D341Med (cell line): ENCODE measurements at places on chromosomes 11 and 22.

DNA sequence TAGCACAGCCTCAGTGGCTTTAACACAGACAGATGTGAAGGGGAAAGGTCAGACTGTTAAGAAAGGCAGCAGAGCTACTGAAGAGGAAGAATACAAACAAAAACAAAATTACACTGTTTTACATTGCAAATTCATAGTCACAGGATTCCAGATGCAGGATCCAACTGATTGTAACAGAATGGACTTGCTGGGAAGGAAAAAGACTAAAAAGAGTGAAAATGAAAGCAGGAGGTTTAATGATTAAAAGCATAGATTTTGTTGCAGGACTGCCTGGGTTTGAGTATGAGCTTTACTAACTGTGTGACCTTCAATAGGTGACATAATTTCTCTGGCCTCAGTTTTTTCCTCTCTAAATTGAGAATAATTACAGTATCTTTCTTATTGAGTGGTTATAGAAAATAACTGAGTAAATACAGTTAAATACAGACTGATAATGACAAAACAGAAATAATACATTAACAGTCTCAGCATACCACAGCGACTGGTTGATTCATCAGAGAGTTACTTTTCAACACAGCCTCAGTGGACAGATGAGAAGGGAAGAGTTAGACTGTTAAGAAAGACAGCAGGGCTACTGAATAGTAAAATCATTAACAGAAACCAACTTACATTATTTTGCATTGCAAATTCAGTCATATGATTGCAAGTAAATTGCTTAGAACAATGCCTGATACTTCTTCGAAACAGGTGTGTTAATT is 704.2 kb upstream of the TENM4 start:
- DNase-seq: no peak

DNA sequence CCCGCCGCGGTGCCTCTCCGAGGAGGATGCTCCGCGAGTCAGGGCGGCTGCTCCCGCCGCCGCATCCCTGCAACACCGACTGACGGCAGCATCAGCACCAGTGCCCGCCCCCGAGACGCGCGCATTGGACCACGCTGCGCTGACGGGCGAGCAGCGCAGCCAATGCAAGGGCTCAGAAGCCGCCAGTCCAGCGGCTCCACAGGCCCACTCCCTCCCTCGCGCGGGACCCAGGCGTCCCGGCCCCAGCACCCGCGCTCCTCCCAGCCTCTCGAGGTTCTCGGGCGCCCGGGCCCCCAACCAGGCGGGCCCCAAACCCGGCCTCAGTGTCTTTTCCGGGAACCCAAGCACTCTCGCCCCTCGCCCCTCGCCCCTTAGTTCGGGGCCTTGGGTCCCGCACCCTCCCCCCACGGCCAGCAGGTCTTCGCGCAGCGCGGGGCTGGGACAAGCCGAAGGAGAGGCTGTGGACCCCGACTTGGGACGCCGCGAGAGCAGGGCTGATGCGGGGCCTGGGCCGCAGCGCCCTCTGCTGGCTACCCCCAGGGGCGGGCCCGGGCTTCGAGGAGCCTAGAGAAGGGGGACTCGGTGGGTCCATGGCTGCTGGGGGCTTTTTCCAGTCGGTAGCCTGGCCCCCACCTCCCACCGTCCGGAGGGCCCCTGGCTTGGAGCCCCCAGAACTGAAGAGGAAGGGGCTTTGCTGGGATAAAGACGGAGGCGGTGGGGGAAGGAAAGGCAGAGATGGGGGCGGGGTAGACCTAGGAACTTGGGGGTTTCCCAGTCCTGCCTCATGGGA is at the start of gene NRXN2:
TSS of gene NRXN2 (minus strand) at position 81 of the 790 bp plus-strand sequence. CDS start 9,498 bp downstream, outside the sequence.
- peak; percentile 94 for DNase-seq

DNA sequence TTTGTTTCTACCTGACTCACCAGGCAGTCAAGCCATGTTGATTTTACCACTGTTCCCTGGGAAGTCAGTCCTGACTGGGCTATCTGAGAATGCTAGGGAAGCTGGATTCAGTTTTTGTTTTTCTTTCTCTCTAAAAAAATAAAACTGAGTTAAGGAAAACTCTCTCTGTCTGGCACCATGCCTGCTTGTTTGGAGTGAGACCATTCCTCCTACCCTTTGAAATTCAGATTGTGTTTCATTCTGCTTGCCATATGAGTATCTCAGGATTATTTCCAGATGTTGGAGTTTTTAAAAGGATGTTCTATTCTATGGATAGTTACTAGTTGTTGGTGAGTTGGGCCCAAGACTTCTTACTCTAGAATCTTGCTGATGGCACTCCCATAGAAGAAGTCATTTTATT is 1917.0 kb downstream of the LRRC4C start:
- no peak for DNase-seq

DNA sequence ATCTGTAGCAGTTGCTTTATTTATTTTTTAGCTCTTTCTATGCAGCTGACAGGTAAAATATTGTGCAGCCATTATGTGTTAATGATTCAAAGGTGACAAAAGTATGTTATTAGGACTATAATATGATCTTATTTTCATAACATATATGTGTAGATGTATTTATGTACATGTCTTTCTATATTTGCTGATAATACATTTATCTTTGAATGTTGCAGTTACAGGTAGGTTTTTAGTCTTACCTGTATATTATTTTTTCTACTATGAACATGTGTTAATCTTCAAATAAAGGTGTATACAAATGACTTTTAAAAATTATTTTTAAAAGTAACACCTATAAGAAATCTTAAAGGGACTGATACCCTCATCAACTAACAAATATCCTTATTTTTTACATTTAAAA is 33.6 kb downstream of the FAR1 start:
- DNase-seq: no peak

GRCh38 chr11:14330881-14331280 is 28.1 kb downstream of the RRAS2 start:
- DNase-seq: no peak

- no peak for DNase-seq
Measured at GRCh38 chr22:40957601-40958000, 6.4 kb downstream of the RBX1 start.
